T-helper 1 cell treated with Interleukin-12 subunit alpha and Interleukin-12 subunit beta and Interleukin-4 antibody, amounts not matched to agents 30 ng/mL and 1 ng/mL, for 36 hours (primary cell): ENCODE measurements at places on chromosomes 7 and 10. TPM values are rescaled to one million over a fixed set of nuclear protein-coding genes. Genes with fewer than 3 reads are reported as not detected.

WASL gene
- total RNA-seq, result 8.5 and 9.1 TPM in 2 replicates

ANKRD1 gene
- not detected in 2 replicates for total RNA-seq

HACD1 gene
- total RNA-seq, result 0.27 TPM in 1 of 2 replicates, not detected in the other

WNT8B gene
- total RNA-seq, result 0.20 TPM in 1 of 2 replicates, not detected in the other

C7orf57 gene
- total RNA-seq, result 0.10 TPM in 1 of 2 replicates, not detected in the other

MMD2 gene
- total RNA-seq, result not detected in 2 replicates

FOXI2 gene
- not detected in 2 replicates for total RNA-seq

GPR26 gene
- total RNA-seq, result not detected in 2 replicates

MUC3A gene
- total RNA-seq, result not detected in 2 replicates

MYL7 gene
- total RNA-seq, result not detected in 2 replicates

HOXA9 gene
- not detected in 2 replicates for total RNA-seq

LRRC17 gene
- total RNA-seq, result 0.20 TPM in 1 of 2 replicates, not detected in the other

OR2A1 gene
- not detected in 2 replicates for total RNA-seq

TUBAL3 gene
- total RNA-seq, result not detected in 2 replicates

IDI2 gene
- not detected in 2 replicates for total RNA-seq

ZMIZ1 gene
- 50.7 and 51.2 TPM in 2 replicates for total RNA-seq

MMRN2 gene
- not detected in 2 replicates for total RNA-seq

CPSF4 gene
- 68.0 and 70.2 TPM in 2 replicates for total RNA-seq

CHST15 gene
- 0.49 and 0.90 TPM in 2 replicates for total RNA-seq

CNTNAP2 gene
- total RNA-seq, result not detected in 2 replicates

LIPK gene
- not detected in 2 replicates for total RNA-seq

BTBD16 gene
- total RNA-seq, result not detected in 2 replicates

TUBB8 gene
- not detected in 2 replicates for total RNA-seq

C10orf143 gene
- 2.7 and 4.4 TPM in 2 replicates for total RNA-seq

CCDC3 gene
- total RNA-seq, result 0.15 and 0.27 TPM in 2 replicates

AASS gene
- 1.2 and 1.3 TPM in 2 replicates for total RNA-seq

WEE2 gene
- 0.12 and 0.15 TPM in 2 replicates for total RNA-seq

H2BK1 gene
- 0.66 TPM in 1 of 2 replicates, not detected in the other for total RNA-seq
